Skin of body (tissue), 3 donors: ENCODE measurements at places on chromosomes 16 and 17. TPM values are rescaled to one million over a fixed set of nuclear protein-coding genes. Genes with fewer than 3 reads are reported as not detected.
A peak's percentile ranks its signal among the peaks of the same experiment; 100 is the strongest.

DNA sequence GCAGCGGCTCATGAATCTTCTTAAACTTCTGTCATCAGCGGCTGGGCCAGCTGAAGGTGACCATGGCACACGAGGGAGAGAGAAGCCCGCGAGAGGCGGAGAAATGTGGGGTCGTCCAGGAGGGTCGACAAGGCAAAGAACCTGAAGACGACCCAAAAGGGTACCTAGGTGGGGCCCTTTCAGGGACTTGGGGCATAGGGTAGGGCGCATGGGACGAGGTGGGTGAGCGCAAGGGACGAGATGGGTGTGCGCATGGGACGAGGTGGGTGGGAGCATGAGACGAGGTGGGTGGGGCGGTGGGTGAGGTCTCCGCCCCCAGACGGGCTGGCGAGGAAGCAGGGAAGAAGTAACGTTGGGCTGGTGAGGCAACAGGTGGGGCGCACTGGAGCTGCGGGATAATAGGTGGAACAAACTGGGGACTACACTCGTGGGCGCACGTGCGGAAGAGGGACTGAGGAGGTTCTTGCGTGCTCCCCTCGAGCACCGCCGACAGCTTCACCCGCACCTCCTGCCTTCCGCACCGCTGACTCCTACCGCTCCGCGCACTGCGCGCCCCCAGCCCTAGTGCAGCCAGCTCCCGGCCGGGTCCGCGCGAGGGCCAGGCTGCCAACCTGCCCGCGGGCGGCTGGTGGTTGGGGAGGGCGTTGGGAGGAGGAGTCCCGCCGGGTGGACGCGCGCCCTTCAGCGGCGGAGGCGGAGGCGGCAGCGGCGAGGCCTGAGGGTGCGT is 23.2 kb upstream of the CRYM start:
- DNase-seq: no peak

DNA sequence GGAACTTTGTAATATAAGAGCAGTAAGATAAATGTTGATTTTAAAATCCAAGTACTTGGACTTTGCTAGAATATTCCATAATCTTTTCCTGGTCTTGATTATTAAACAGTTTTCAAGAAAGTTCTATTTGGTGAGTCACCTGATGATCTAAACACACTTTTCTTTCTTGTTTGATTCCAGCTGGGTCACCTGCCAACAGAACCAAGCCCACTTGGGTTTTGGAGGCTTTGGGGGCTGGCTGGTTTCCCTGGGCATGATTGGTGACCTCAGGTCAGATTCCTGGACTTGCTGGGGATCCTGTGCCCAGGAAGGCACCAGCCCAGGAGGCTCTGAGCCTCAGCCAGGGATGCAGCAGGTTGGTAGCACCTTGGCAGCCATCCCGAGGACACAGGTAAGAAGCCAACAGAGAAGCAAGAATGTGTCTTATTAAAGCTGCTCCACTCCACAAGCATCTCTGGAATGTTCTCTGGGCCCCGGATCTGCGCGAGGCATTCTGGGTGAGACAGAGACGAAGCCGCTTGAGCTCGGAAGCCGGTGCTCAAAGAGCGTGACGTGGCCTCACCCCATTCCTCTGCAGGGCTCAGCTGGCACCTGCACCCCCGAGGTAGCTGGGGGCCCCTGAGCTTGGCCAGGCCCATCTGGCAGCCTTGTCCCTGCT is 3.1 kb upstream of the TEX19 start:
- DNase-seq: no peak

DNA sequence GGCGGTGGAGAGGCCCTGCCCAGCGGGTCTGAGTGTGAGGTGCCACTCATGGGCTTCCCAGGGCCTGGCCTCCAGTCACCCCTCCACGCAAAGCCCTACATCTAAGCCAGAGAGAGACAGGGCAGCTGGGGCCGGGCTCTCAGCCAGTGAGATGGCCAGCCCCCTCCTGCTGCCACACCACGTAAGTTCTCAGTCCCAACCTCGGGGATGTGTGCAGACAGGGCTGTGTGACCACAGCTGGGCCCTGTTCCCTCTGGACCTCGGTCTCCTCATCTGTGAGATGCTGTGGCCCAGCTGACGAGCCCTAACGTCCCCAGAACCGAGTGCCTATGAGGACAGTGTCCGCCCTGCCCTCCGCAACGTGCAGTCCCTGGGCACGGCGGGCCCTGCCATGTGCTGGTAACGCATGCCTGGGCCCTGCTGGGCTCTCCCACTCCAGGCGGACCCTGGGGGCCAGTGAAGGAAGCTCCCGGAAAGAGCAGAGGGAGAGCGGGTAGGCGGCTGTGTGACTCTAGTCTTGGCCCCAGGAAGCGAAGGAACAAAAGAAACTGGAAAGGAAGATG is 11.2 kb downstream of the VASN start:
- DNase-seq: no peak

- DNase-seq: peak; percentile 38
These were observed 94.0 kb downstream of the SKAP1 start for GRCh38 chr17:48335858-48336500.

- DNase-seq: no peak
These were observed 94.2 kb downstream of the AIPL1 start for GRCh38 chr17:6340708-6341107.

Gene TVP23A
- 1.2 TPM for total RNA-seq

Gene TP53TG3C
- not detected for total RNA-seq
